ENCODE measurements at places on chromosomes 5 and 9.

DNA sequence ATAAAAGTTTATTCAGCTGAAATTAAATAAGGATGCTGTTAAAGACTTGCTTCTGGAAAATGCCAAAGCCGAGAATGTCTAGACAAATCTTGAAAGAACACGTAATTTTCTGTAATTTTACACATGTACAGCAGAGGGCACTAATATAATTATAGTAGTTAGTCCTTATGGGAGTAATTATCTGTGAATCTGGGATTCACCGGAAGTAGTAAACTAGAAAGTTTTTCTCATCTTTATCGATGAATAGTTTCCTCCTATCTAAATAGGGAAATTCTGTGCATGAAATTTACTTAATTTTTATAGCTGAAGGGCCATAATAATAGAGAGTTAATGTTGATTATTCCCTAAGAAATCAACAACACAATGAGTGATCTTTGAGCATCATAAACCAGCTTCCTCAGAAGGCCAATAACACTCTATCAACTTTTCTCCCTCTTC is 18.4 kb upstream of the CNTLN start:
- DNase-seq = peak; percentile 54

- no peak for DNase-seq
These were observed 42.8 kb downstream of the RAPGEF1 start for GRCh38 chr9:131697097-131697496.

- no peak for DNase-seq
These were observed 1.0 kb upstream of the MINAR2 start for GRCh38 chr5:129746876-129747275.

GRCh38 chr5:136058039-136058971 is 29.5 kb downstream of the TGFBI start:
- peak; percentile 75 for DNase-seq

GRCh38 chr5:169668732-169669131 is 31.7 kb downstream of the DOCK2 start:
- DNase-seq = no peak

DNA sequence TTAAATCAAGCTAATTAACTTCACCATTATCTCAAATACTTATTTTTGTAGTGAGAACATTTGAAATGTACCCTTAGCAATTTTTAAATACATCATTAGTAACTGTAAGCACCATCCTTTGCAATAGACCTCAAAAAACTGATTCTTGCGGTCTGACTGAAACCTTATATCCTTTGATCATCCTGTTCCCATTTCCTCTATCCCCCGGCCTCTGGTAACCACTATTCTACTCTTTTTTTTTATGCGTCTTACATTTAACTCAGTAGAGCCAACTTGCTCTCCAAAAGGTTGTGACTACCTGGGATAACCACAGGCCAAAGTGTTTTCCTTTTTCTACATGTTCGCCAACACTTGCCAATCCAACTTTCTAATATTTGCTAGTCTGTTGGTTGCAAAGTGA is 106.1 kb downstream of the IRX1 start:
- DNase-seq = no peak

GRCh38 chr9:437574-438001 is 222.9 kb downstream of the DOCK8 start:
- DNase-seq = no peak

GRCh38 chr9:96056226-96056625 is 180.7 kb downstream of the ERCC6L2 start:
- no peak for DNase-seq

DNA sequence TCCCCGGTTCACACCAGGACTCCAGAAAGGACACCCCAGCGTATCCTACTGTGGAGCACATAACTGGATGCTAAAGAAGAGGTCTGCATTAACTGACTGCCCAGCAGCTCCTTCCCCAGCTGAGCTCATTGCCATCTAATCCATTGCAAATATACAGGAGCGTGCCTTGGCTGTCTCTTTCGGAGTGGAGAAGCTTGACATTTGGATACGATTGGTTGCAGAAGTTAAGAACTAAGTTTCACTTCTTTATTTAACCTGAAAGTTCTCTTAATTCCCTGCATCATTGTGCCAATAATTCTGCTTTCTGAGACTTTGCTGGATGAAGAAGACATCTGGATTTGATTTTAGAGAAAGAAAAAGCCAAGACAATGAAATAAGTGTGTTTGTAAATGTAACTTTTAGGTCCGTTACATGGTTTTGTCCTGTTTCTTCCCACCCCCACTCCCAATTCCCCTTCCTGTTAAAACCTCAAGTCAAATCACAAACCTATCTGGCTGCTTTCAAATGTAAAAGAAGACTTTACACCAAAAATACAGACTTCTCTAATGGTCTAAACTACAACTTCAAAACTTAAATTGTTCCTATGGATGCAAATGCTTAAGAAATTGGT is 33.9 kb downstream of the TAS2R1 start:
- DNase-seq = no peak

DNA sequence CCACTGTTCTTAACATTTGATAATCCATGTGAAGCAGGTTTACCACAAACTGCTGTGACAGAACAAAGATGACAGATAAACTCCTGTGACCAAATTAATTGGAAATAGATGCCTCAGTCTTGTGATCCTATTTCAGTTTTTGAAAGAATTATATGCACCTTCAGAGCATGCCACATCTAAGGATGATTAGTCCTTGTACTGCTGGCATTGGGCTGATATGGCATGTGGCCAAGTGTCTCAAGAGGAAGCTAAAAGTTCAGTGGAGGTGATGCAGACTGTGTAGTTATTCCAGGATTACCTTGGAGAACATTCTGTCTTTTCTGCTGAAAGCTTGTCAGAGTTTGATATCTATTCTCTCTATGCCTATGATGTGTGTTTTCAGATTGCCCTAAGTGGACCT is 314.4 kb upstream of the EFNA5 start:
- DNase-seq = peak; percentile 56

DNA sequence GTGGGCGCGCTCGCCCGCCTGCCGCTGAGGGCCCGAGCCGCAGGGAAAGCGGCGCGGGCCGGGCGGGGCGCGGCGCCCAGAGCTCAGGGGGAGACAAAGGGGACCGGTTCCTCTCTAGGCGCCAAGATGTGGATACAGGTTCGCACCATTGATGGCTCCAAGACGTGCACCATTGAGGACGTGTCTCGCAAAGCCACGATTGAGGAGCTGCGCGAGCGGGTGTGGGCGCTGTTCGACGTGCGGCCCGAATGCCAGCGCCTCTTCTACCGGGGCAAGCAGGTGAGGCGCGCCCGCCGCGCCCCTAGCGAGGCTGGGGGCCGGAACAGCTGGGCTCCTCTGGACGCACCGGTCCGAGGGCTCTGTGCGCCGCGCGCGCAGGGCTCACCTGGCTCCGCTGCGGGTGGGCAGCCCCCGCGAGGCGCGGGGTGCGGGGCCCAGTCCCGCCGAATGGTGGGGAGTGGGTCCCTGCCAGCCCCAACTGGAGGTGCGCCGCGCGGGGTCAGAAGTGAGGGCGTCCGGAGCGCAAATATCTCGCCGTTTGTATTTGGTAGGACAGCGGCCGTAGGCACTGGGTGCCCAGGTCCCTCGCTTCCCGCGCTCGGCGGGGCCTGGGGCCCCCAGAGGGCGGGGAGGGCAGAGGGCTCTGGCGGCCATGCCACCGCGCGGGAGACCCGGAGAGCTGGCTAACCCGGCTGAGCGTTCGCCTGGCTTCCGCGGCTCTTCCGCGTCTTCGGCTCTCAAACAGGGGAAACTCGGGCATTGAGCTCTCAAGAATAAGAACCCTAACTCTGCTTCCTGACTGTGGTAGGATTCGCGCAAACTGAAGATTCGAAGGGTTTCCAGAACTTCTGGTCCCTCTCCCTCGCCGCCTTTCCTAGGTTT is 607 bp downstream of the UHRF2 start:
- peak; percentile 45 for DNase-seq

GRCh38 chr5:821504-821903 is 29.3 kb downstream of the ZDHHC11 start:
- no peak for DNase-seq

GRCh38 chr9:38380872-38381534 is 11.5 kb upstream of the ALDH1B1 start:
- no peak for DNase-seq

DNA sequence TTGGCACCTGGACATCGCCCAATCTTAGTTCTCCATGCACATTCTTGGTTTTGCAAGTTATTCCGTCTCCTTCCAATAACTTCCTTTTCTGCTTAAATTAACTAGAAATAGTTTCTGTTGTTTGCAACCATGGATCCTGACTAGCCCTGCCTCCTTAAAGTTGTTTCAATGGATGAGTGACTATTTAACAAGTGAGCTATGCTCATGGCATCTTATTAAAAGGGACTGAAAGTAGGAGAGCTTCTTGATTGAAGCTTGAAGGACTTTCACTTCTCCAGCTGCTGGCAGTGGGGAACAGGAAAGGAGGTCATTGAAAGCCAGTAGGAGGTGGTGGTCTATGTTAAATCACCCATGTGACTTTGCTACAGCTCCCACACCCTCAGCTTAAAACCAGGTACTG is 466.8 kb downstream of the ARHGEF28 start:
- DNase-seq = no peak

- peak; percentile 63 for DNase-seq
These were observed 47.1 kb upstream of the POU4F3 start for GRCh38 chr5:146291421-146292074.

DNA sequence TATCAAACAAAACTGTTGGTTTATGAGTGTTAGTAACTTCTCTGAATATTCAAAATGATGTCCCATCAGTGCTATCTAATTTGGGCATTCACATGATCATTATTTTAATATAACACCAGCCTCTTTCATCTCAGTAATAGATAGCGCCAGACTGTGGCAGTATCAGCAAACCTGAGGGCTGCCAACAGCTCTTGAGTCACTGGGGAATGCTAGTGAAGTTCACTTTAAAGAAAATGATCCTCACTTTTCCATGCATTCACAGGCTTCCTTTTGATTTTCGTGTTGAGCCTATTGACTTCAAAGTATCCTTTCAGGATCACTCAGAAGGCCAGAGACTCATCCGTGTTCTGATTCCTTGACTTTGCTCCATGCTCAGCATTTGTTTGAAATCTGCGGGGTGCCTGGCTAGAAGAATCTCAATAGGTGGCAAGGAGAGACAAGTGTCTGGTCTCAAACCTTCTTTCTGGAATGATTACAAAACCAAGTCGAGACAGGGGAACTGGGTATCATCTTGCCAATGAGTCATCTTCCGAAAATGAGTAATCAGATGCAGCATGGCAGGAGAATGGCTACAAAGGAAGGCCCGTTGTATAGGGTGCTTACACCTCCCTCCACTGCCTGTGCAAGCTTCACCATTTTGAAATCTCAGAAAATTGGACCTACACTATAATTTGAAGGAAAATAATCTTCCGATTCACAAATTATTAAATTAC is 509.1 kb downstream of the RASEF start:
- DNase-seq = no peak

DNA sequence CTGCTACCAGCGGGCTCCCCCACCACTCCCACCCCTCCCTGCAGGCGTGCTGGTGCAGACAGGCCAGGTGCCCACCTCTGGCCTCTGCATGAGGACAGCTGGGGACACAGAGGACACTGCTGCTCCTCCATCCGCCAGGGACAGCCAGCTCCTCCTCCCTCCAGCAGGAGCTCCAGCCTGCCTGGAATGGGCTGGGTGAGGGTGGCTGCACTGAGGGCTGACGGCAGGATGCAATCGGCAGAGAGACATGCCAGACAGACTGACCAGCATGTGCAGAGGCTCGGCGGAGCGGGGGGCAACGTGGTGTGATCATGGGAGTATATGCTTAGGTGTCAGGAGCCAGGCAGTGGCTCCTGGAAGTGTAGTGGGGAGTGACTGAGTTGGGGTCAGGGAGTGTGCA is 68.4 kb downstream of the RASGEF1C start:
- DNase-seq = no peak

GRCh38 chr9:98917746-98918487 is 25.8 kb upstream of the COL15A1 start:
- DNase-seq = no peak

DNA sequence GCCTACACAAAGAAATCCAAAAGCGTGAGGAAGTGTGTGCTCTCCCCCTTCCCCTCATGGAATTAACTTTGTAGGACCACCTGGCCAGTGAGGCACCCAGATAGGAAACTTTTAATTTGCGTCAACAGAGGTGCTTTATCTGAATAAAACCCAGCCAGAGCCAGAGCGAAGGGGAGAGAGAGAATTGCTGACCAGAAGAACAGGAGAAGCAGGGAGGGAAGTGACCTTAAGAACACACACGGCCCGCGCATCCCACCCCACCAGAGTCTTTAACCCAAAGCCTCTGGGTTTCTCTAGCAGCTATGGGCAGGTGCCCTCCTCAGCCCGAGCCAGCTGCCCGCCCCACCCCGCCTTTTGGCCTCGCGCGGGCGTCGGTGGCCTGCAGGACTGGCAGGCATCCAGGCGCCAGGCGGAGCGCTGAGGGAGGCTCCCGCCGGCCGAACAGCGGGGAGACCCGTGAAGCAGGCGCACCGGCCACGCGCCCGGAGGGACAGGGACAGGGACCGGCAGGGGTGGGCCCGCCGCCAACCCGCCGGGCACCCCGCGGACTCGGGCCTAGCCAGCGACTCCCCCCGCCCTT is 580 bp downstream of the ERAP1 start:
- peak; percentile 81 for DNase-seq

- DNase-seq = no peak
These were observed 74.7 kb downstream of the PPARGC1B start for GRCh38 chr5:149804478-149805450.

DNA sequence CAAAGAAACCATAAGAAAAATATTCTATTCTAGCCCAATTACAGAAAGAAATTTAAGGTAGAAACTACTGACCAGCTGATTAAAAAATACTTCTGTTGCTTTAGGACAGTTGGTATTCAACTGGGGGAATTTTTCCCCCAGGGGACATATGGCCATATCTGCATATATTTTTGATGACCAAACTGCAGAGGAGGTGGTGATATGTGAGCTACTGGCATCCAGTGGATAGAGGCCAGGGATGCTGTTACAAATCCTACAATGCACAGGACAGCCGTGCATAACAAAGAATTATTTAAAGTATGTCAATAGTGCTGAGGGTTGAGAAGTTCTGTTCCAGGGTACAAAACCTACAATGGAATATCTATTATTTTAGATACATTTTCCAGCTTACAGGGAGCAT is 24.0 kb downstream of the ZFR start:
- DNase-seq = no peak

GRCh38 chr9:22111176-22111953 is 102.3 kb upstream of the CDKN2B start:
- DNase-seq = peak; percentile 42

- DNase-seq = no peak
These were observed 96.1 kb upstream of the DNAH5 start for GRCh38 chr5:14040542-14040941.

GRCh38 chr5:173691931-173692330 is 75.5 kb upstream of the BOD1 start:
- no peak for DNase-seq
